ENCODE measurements at places on chromosomes 2 and 18. TPM values are rescaled to one million over a fixed set of nuclear protein-coding genes. Genes with fewer than 3 reads are reported as not detected.

- no peak for DNase-seq
These were observed 146.8 kb downstream of the SATB2 start for GRCh38 chr2:199310771-199311585.

GRCh38 chr18:9961041-9961440, 47.2 kb downstream of the VAPA start:
- DNase-seq = no peak

DNA sequence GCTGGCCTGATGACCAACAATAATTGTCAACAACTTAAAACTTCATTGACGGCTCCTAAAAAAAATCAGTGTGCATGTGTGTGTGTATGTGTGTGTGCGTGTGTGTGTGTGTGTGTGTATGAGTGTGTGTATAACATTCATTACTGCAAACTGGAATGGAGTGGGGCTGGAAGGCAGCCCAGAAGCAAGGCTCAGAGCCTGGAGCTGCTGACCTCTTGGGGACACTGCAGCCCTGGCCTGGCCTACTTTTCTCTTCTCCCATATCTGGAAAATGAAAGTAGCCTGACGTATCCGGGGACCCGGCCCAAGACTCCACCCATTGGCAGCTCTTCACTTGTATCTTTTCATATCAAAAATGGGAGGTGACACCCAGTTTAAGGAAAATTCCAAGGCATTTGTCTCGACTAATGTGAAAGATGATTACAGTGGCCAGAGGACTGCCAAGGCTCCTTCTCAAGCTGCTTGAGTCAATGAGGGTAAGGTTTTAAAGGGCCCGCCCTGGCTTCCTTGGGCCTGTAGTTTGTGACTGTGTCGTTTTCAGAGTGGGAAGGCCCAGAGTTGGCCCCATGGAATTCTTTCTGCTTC, 72.4 kb upstream of the IL1R1 start:
- peak; percentile 66 for DNase-seq

CD8B2 gene
- total RNA-seq = under 0.01 TPM

DNA sequence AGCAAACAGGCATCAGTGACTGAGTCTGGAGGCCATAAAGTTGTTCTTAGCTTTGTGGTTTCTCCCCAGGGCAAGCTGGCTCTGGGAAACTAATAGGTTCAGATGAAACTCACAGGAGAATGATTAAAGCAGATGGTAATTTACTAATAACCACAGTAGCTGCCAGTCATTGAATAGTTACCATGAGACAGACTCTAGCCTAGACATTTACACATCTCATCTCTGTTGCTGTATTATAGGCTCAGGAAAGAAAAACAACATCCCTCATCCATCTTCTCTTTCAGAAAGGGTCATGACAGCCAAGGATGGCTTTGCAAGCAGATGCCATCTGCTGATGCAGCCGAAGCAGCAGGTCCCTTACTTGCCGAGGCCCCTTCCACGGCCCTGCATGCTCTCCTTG, 314.0 kb upstream of the ID2 start:
- no peak for DNase-seq

POTEI gene
- total RNA-seq = not detected

DDX1 gene
- 43.9 TPM for total RNA-seq

LINC00305 gene
- total RNA-seq = 0.84 TPM

PIEZO2 gene
- total RNA-seq = 12.3 TPM

DNA sequence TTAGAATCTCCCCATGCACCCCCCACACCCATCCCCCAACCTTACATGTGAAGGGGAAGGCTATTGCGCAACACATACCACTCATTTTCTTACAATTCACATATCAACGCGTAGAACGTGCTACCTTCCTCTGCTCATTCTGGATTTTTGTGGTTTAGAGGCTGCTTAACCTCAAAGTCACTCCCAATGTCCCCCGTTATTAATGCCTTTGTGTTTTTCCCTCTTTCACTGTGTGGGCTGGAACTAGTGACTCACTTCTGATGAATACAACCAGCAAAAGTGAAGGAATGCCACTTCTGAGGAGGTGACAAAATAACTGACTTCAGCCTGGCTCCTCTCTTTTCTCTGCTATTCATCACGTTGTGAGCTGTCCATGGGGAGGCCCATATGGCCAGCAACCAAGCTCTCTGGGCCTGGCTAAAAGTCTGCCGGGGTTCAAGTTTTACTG, 342.5 kb upstream of the NXPH2 start:
- no peak for DNase-seq

CROCC2 gene
- total RNA-seq = under 0.01 TPM

FAM237A gene
- not detected for total RNA-seq

DNA sequence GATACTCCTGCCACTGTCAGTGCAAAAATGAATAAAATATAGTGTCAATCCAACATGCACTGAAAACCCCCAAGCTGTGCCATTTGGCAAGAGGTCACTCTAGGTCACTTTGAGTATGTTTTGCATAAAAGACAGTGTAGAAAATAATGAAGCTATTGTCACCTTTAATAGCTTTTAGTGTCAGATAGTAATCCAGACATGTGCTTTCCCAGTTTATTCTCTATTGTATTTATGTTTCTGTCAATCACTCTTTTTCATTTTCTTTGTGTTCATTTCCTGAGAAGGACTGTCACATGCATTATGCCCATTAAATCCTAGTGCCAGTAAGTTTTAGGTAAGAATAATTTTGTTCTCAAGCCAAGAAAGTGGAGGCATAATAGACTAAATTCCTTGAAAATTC, 1073.9 kb upstream of the CDH2 start:
- no peak for DNase-seq

DNA sequence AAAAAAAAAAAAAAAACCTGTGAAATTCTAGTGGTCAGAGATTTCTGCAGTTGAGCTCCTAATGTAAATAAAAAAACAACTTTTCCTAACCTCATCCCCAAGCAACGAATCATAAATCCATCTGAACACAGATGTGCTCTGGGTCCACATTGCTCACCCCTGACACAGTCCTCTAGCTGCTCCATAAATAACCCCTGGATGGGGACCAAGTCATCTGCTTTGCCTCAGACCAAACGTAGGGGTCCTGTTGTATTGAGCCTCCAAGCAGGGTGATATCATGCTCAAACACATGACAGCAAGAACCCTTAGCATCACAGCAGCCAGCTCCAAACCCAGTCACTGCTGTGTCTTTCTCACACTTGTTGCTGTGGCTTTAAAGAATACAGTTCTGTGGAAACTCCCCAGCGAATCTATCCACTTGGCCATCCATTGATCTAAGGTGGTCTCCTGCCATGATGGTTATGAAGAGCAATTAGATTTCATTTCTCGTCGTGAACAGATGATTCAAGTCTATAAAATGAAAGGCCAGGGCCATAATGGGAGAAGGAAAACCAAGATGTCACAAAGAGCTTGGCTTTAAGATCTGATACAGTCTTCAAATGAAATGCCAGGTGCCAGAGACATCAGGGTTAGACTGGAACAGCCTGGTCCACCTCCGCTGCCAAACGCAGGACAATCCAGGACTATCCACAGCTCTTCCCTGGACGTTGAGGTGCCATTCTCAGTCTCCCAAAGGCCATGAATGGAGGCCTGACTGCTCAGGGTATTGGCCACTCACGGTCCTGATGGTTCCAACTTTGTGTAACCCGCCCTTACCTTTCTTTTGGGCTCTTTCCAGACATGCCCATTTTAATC, 39.0 kb downstream of the TBC1D8 start:
- no peak for DNase-seq

CXCR1 gene
- 1.8 TPM for total RNA-seq

- DNase-seq = no peak
These were observed 18.5 kb upstream of the EML6 start for GRCh38 chr2:54704688-54705605.

DNA sequence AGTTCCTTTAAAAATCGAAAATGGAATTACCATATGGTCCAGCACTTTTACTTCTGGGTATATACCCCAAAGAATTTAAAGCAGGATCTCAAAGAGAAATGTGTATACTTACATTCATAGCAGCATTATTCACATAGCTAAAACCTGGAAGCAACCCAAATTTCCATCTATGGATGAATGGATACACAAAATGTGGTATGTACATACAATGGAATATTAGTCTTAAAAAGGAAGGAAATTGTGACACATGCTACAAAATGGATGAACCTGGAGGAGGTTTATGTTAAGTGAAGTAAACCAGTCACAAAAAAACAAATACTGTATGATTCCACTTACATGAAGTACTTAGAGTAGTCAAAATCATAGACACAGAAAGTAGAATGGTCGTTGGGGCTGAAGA, 147.9 kb upstream of the LTBP1 start:
- DNase-seq = no peak

DNA sequence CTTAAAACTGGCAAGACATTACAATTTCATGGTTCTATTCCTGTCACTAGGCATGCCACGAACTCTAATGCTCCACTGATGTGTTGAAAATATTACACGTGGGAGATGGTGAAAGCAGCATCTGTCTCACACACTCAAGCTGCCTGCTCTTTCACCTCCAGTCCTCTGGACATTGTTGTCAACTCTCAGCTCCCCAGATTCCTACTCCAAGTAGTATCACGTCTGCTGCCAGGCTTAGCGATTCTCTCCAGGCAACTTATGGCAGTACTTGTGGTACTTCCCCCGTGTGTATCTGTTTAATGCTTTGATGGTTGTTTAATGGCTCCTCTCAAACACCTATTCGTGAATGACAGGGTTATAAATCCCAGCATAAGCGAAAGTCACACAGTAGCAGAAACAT, 103.8 kb downstream of the TMEFF2 start:
- DNase-seq = no peak

DNA sequence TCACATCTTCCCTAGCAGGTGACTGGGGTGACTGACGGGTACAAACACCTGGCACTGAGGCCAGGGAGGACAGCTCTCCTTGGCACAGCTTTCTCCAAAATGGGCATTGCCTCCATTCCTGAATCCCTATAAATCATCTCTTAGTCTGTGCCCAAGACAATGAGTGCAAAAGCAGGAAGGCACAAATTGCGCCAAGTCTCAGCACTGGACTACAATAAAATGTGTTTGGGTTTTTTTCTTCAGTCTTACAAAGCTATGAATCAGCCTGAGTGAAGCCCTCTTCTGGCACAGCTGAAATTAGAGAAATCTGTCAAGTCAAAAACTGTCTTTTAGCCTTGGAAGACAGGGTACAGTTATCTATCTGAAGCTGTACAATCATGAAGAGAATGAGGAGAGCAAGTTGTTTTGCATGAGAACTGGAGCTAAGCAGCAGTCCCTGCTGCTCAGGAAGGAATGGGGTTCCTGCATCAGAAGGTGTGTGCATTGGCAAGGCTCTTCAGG, 90.8 kb downstream of the EPB41L3 start:
- DNase-seq = no peak

GRCh38 chr18:76219023-76219422, 276.0 kb downstream of the ZNF516 start:
- DNase-seq = no peak

DNA sequence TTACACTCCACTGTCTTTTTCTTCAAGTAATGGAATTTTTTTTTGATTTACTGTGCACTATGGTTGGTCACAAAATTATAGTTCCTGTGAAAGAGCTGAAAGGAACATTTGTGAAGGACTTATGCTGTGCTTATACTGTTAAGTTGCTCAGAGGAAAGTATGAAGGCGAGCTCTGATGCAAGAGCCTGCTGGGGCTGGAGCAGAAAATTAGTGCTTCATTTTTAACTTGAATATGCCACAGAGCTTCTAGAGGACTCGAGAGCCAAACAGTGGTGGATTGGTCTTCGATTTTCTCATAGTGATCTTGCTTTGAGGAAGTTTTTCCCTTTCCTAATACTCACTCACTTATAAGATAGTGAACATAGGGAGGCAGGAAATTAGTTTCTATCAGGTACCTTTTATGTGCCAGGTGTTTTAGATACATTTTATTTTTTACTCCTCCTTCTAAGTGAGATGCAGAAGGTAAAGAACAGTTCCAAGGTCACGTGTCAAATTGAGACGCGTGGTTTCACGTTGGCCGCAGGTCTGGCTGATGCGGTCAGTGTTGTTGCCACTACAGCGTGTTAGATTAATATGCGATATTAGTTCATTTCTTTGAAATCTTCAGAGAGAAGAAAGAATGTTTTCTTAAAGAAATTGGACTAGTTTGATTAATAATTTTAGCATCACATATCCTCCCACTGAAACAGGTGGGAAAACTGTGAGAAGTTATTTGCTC, 20.2 kb downstream of the GATA6 start:
- DNase-seq = no peak

VWA3B gene
- total RNA-seq = not detected

CBLN2 gene
- 0.42 TPM for total RNA-seq

DNA sequence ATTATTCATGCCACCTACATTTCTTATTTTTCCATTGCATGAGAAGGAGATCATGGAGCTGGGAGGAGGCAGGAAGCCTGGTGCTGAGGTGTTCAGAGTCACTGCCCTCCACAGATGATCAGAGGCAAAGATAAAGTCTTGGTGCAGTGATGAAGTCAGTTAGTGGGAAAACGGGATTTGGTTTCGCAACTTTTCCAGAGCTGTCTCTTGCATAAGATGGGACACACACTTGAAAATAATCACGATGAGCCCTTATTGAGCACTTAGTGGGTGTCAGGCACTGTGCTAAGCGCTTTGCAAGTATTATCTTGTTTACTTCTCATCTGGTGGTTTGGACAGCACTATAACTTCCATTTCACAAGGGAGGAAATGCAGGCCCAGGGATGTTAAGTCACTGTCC, 222.1 kb upstream of the SMAD2 start:
- DNase-seq = no peak

DNA sequence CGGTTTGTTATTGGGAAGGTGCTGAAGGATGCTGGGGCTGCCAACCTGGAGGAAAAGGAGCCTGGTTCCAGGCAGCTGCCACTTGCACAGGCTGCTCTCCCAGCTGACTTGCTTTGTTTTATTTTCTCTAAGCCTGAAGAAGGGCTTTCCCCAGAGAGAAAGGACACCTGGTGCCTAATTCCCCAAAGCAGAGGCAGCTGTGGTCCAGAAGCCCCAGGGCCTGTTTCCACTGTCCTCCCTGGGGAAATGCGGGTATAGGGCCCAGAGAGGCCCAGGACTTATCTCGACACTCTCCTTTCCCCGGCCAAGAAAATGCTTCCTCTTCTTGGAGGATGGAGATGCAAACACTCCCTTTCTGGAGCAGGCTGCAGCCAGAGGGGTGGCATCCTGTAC, 30.1 kb downstream of the INO80C start:
- DNase-seq = no peak

ELOA2 gene
- not detected for total RNA-seq

CFAP65 gene
- not detected for total RNA-seq

DNA sequence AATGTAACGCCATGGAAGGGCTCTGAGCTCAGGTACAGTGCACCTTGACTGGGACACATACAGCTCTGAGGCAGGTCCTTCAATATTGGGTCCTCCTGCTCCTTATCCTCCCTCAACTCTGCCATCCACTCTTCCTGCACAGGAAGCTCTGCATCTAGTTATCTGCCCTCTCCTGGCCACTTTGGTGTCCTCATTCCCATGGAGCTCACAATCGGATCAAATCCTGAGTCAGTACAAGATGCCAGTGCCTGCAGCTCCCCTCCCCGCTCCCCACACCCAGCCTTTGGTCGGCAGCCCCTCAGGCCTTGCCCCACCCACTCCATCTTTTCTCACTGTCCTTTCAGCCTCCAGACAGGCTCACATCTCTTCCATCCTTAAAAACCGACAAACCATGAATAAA, 58.0 kb downstream of the LRRFIP1 start:
- DNase-seq = no peak

SLC4A5 gene
- total RNA-seq = 0.42 TPM
